ENCODE measurements at places on chromosomes 3 and 15.

- DNase-seq = peak; percentile 46
These were observed 1.5 kb downstream of the MSL2 start for GRCh38 chr3:136194409-136195257.

GRCh38 chr15:70102827-70103226, 5.1 kb upstream of the TLE3 start:
- no peak for DNase-seq

DNA sequence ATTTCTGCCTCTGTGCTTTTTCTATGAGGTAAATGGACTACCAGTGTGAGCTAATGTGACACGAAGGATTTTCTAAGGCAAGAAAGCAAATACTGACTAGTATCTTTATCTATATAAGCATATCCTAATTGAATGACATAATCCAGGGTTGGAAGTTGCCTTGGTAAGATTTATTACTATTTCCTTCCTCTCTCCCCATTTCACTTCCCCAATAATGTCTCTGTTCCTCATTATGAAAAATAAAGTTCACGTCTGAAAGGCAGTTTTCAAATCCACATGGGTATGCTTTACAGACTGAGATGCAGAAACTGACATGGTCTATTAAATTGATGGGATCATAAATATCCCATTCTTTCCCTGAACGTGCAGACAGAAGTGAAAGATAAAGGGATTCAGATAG, 86.0 kb downstream of the DTWD1 start:
- DNase-seq = no peak

- DNase-seq = no peak
These were observed 114.7 kb upstream of the PLCL2 start for GRCh38 chr3:16770021-16770420.

- no peak for DNase-seq
These were observed 406.6 kb upstream of the DPPA4 start for GRCh38 chr3:109743981-109744380.

Data from CD4-positive, alpha-beta T cell treated with Interleukin-6 at 100 ng/mL for 8 hours (primary cell).